GM23248 (cell line): ENCODE measurements at places on chromosomes 7 and 10. TPM values are rescaled to one million over a fixed set of nuclear protein-coding genes. Genes with fewer than 3 reads are reported as not detected.
A peak's percentile ranks its signal among the peaks of the same experiment; 100 is the strongest.

DNA sequence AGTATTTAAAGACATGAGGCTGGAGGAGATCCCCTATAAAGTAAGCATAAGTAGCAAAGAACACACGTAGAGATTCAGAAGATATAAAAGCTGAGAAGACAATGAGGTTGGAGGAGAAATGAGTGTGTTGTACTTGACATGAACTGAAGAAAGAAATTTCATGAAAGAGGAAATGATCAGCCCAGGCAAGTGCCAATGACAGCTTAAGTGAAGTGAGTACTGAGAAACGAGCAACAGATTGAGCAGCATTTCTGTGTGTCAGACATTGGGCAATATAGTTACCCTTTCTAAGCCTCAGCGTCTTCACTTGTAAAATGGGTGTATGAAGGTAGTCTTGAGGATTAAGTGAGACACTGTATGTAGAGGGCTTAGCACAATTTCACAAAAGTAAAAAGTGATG is 4.8 kb upstream of the LIPA start:
- no peak for DNase-seq

DNA sequence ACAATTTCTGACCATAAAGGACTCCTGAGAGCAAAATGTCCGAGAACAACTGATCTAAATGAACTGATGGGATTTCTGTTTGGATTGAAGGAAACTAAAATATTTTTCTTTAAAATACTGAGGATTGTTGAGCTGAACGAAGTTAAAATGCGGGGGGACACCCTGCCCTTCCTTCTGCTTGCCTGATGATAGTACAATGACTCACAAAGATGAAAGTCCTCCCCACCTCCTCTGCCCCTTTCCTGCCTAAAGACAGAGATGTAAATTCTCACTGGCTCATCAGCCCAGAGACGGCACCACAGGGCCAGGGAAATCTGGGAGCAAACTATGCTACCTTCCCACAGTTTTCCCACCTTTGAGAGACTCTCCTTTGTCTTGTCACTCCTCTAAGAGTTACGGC is 180.6 kb downstream of the PHTF2 start:
- DNase-seq = no peak

Gene CYP26C1
- not detected in 2 replicates for polyA plus RNA-seq

DNA sequence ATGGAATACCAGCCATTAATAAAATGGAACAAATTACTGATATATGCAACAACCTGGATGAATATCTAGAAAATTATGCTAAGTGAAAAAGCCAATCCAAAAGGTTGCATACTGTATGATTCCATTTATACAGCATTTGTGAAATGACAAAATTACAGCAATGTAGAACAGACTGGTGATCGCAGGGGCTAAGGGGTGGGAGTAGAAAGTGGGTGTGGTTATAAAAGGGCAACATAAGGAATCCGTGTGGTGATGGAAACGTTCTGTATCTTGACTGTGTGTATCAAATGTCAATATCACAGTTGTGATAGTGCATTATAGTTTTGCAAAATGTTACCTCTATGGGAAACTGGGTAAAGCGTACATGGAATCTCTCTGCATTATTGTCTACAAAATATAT is 15.0 kb downstream of the CEP41 start:
- no peak for DNase-seq

DNA sequence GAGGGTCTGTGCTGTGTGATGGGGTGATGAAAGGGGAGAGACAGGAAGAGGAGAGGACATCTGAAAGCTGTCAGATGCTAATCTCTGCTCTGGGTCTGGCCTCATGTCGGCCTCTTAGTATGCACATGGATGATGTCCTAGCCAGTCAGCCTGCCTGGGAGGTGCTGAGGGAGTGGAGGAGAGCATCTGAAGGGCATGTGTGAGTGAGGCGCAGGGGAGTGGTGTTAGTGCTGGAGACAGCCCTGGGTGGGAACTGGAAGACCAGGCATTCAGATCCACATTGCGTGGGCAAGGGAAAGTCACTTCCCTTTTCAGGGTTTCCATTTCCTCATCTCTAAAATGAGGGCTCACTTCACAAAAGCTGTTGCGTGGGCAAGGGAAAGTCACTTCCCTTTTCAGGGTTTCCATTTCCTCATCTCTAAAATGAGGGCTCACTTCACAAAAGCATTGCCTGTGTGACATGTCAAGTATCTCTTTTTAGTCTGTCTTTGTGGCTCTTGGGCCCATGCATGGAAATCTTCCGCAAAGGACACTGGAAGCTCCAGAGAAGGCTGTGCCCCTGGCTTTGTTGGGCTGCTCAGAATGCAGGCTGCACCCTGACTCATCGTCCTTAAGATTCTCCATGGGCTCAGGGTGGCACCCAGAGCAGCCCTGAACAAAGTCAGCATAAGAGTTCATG is 10.0 kb downstream of the SFTPD start:
- no peak for DNase-seq

GRCh38 chr7:48067475-48067874 is 21.6 kb upstream of the UPP1 start:
- DNase-seq = peak; percentile 26

DNA sequence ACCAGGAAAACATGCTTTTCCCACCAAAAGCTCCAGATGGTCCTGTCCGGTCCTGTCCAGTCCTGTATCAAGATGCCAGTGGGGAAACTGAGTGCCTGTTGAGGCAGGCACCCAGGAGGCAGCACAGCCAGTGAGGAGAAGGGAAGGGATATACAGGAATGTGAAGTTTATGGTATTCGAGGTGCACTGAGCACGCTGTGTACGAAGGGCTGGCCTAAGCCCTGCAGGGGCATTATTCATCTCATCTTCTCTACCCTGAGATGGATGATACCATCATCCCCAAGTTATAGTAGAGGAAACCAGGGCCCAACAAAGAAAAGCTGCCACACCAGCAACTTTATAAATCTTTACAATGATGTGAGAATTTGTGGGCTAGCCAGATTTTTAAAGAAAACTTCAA is 23.4 kb upstream of the FXYD4 start:
- DNase-seq = no peak

- peak; percentile 69 for DNase-seq
These were observed 17.3 kb downstream of the KDM7A start for GRCh38 chr7:140159497-140159896.

DNA sequence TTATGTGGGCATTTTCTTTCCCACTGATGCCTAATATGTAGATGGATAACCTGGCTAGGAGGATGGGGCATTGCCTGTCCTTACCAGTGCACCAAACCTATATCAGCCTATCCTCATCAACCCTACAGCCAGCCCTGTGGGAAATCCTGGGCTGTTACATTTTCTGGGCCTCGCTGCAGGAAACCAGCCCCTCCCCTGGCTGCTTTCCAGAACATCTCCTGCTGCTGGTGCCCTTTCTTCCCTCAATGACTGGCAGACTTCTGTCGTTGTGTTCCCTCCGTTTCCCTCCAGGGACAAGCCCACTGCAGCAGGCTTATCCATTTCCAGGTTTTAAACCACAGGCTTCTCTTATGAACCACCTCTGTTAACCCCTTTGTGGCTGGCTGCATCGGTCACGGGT is 486.1 kb upstream of the COBL start:
- DNase-seq = no peak

Gene CEP55
- polyA plus RNA-seq = 14.9 and 16.8 TPM in 2 replicates

- no peak for DNase-seq
These were observed 335.9 kb downstream of the XPNPEP1 start for GRCh38 chr10:109587366-109587765.

DNA sequence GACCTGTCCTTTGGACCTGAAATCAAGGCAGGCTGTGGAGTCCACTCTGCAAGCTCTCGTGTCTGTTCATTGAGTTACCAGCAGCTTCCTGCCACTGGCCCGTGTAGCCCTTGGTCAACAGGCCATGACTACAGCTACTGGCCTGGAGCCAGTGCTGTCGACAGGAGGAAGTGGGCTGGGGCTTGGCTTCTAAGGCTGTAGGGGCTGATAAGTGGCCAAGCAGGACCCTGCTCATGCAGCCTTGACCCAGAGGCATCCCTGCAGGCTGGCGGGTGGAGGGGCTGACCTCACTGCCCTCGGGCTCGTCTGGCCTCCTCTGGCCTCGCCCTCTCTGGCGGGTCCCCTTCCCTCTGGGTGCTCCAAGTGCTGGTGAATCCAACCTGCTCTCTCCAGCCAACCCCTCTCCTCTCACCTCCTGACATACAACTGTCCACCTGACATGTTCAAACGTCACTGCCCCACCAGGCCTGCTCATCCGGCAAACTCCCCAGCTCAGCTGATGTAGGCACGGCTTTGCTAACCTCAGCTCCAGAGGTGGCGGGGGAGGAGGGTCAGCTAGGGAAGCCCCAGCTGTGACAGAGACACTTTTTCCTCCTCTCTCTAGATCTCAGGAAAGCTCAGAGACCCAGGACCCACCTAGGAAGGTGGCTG is 188.6 kb upstream of the LYZL2 start:
- peak; percentile 46 for DNase-seq

Gene CRHR2
- polyA plus RNA-seq = 0.05 TPM in 1 of 2 replicates, not detected in the other

- DNase-seq = no peak
These were observed 40.2 kb upstream of the RSU1 start for GRCh38 chr10:16857419-16857818.

DNA sequence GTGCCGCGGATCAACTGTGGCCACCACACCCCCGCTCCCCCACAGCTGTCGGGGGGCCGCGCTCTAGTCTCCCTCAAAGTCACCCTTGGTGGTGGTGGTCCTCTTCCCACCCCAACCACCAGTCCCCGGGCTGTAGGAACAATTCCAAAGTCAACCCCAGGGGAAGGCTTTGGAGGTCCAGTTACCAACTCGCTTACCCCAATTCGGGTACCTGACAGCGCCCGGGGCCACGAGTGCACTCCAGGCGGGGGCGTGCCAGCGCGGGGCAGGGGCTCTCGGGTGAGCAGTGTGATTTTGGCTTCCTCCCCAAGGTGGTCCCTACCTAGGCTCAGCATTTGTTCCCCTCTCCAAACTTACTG is 584 bp upstream of the ZMIZ1 start:
- DNase-seq = peak; percentile 55

Gene FRA10AC1
- polyA plus RNA-seq = 14.8 and 17.0 TPM in 2 replicates

Gene MYPN
- polyA plus RNA-seq = 8.8 and 9.2 TPM in 2 replicates

- DNase-seq = no peak
These were observed 76.4 kb downstream of the LYZL2 start for GRCh38 chr10:30553018-30553625.

Gene PTF1A
- not detected in 2 replicates for polyA plus RNA-seq

Gene ASB10
- not detected in 2 replicates for polyA plus RNA-seq

DNA sequence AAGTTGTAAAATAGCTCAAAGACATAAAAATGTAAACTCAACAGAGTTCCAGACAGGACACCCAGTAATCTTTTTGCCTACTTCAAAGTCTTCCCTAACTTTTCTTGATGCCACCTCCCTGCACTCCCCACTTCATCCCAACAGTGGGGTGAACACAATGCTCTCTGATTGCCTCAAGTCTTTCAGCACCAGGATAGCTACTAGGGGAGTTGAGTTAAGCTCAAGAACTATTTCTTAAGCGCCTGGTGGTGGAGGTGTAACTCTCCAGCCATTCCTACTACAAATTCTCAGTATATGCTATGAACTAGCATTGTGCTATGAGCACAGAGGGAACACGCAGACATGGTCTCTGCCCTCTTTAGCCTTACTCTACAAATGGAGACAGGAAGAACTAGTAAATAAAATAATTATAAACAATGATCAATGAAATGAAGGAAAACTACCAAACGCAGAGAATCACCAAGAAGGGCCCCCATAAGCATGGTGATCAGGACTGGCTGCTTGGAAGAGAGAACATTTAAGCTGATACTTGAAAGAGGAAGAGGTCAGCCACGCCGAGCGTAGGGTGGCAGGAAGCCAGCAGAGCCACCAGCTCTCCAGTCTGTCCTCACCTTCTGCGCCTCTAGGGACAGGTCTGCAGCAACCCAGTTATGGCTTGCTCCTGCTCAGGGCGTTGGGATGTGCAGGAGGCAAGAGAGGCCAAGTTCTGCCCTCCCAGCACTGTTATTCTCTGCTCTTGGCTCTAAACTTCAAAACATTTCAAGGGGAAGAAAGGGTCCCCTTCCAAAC is 16.7 kb upstream of the FRA10AC1 start:
- DNase-seq = no peak

GRCh38 chr7:44884621-44885393 is 523 bp downstream of the PURB start:
- DNase-seq = peak; percentile 86

DNA sequence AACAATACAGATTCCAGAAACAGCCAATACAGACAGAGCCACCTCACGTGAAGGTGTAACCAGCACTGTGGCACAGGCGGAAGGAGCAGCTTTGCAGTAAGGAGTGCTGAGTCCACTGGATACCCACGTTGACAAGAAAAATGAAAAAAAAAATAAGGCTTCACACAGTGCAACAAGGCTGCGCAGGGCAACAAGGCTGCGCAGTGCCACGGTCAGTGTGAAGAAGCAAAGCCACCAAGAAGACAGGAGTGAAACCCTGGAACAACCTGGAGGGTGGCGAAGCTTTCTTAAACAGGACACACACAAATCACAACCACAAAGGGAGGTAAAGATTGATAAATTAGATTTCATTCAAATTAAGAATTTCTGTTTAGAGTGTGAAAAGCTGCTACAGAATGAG is 204.0 kb downstream of the MAD1L1 start:
- DNase-seq = no peak

DNA sequence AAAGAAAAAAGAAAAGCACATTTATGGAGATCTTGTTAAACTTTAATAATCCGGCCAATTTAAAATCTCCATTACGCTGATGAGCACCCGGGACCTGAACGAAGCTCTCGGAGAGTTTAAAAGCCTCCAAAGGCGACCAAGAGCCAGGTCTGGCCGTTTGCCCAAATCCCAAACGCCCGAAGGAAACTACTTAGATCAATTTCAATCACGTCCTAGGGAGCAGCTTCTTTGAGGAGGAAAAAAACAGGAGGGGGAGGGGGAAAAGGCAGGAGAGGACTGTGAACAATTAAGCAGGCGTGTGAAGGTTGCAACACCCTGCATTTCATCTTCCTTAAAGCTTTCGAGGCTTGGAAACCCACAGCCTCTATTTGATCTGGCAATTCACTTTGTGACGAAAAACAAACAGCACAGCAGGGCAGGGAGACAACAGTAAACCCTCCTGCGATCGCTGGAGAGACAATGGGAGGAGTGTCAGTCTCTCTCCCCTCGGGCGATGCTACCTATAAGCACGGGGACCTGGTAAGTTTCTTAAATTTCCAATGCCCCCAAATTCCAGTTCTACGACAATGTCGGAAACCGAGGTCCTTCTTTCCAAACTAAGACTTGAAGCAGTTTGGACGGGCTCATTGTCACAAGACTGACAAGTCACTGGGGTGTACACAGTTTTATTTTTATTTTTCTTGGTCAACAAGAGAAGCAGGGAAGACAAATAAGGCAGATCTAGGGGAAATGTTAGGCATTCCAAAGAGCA is 1.2 kb downstream of the KLF6 start:
- DNase-seq = peak; percentile 76
